Cardiac muscle cell (in vitro differentiated cells and primary cell): ENCODE measurements at places on chromosomes 1 and 21. TPM values are rescaled to one million over a fixed set of nuclear protein-coding genes. Genes with fewer than 3 reads are reported as not detected.

GRCh38 chr1:51719146-51719545 lies 102.3 kb downstream of the OSBPL9 start:
- H3K36me3 ChIP-seq: no peaks in the 10 kb centered on the region
- no peak for DNase-seq
- no peak overlapping the region for H3K27ac ChIP-seq
- no peaks in the 10 kb centered on the region for H3K4me1 ChIP-seq
- no peak overlapping the region for H3K4me3 ChIP-seq

DNA sequence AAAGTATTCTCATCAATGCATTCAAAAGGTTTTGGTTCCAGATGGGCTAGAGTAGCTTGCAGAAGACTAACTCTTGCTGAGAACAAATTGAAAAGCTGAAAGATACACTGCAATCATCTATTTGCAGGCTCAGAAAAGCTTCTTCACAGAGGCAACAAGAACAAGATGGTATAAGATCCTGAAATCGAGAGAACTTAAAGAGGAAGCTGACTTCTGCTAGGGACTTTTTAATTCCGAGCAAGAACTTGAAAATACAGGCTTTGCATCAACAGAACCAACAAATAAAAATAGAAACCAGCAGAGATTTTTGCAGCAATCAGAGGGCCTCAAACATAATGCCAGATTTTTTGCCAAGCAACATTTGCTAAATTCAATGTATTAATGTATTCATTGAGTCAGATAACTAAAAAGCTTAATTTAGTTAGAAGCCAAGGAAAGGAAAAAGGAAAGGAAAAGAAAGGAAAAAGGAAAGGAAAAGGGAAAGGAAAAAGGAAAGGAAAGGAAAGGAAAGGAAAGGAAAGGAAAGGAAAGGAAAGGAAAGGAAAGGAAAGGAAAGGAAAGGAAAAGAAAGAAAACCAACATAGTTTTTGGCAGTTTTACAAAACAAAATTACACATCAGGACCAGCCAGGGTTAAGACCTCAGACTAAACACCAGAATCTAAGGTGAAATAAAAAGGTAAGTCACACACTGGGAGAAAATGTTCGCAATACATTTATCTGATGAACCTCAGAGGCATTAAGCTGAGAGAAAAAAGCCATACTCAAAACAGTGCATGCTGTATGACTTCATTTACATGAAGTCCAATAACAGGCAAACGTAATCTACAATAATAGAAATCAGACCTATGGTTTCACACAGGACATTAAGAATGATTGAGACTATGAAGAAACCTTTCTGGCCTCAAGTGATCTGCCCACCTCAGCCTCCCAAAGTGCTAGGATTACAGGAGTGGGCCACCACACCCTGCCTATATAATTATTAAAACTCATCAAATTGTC lies 42.6 kb downstream of the FAF1 start:
- no peaks in the 10 kb centered on the region for H3K4me1 ChIP-seq
- no peak overlapping the region for H3K27ac ChIP-seq
- no peaks in the 10 kb centered on the region for H3K27me3 ChIP-seq
- H3K36me3 ChIP-seq: no peaks in the 10 kb centered on the region

- H3K27ac ChIP-seq: no peak overlapping the region
- H3K4me3 ChIP-seq: no peak overlapping the region
- no peaks in the 10 kb centered on the region for H3K27me3 ChIP-seq
- no peaks in the 10 kb centered on the region for H3K36me3 ChIP-seq
- no peak for DNase-seq
- H3K4me1 ChIP-seq: no peaks in the 10 kb centered on the region
Observed at GRCh38 chr1:184533915-184534314, 147.1 kb downstream of the C1orf21 start.

DNA sequence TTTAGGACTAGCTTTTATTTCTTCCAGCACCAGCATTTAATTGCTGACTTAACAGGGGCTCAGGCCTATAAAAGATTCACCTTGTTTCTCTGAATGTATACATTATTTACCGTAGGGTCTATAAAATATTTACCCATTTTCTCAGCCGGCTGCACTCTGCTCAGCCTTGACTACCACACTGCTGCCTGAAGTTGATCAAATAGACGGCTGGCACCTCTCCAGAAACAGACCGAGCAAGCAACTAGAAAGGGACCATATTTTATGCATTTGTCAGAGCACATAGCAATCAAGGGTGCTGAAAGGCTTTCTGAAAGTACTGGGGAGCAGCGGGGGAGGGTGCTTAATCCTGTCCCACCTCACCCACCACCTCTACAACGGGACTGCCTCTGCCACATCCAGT lies 64.7 kb upstream of the FGGY start:
- H3K4me1 ChIP-seq: no peaks in the 10 kb centered on the region
- no peaks in the 10 kb centered on the region for H3K27me3 ChIP-seq
- peak; percentile 39 for DNase-seq
- no peak overlapping the region for H3K27ac ChIP-seq
- no peaks in the 10 kb centered on the region for H3K36me3 ChIP-seq

GRCh38 chr1:208910161-208910560 lies 666.0 kb upstream of the PLXNA2 start:
- no peak overlapping the region for H3K4me3 ChIP-seq
- H3K4me1 ChIP-seq: no peaks in the 10 kb centered on the region
- DNase-seq: no peak
- no peaks in the 10 kb centered on the region for H3K36me3 ChIP-seq
- H3K27ac ChIP-seq: no peak overlapping the region

DNA sequence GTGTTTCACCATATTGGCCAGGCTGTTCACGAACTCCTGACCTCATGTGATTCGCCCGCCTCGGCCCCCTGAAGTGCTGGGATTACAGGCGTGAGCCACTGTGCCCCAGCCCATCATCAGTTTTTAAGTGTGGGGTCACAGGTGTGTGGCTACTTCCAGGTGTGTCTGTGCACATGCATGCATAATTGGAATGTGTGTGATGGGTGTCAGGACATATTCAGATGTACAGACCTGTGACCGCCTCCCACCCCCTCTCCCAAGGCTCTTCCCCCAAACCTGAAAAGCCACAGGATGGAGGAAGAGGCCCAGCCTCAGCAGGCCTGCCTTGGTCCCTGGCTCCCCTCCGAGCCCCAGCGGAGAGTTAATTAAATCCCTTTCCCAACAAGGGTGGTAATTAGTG lies 37.3 kb upstream of the CSF3R start:
- no peak for DNase-seq
- no peak overlapping the region for H3K27ac ChIP-seq
- H3K27me3 ChIP-seq: no peaks in the 10 kb centered on the region
- H3K4me3 ChIP-seq: no peak overlapping the region
- no peaks in the 10 kb centered on the region for H3K4me1 ChIP-seq

GRCh38 chr1:183315991-183316758 lies 102.0 kb downstream of the NMNAT2 start:
- no peak overlapping the region for H3K4me3 ChIP-seq
- H3K27me3 ChIP-seq: no peaks in the 10 kb centered on the region
- no peak for DNase-seq
- H3K36me3 ChIP-seq: no peaks in the 10 kb centered on the region
- no peak overlapping the region for H3K27ac ChIP-seq

DNA sequence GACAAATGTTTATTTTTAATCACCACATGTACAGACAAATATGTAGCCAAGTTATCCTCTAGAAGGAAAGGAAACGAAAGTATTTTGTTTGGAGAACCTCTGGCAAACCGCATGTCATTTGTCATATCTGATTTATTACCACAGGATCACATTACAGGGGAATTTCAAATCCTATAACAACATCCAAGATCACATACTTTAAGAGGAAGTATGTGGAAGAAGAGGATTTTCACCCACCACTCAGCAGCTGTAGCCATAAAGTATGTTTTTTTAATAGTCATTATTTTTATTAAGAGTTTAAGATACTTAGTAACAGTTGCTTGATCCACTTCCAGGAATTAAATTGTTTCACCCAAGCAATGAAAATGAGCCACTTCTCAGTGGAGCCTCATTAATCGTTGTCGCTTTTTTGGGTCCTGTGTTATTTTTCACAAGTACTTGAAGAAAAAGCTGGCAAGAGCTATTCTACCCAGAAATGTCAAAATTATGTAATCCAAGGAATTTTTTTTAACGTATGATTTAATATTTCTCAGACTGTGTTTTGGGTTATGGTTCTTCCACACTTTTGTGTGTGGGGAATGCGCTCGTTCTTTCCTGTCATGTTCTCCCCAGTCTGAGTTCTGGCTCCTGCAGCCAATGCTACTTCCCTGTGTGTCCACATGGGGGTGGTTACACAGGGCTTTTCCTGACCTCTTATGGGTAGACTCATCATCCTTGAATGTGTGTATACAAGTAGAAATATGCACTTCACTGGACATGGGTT lies 6.9 kb downstream of the SERTAD4 start:
- no peaks in the 10 kb centered on the region for H3K36me3 ChIP-seq
- H3K4me3 ChIP-seq: no peak overlapping the region
- no peaks in the 10 kb centered on the region for H3K4me1 ChIP-seq
- H3K27me3 ChIP-seq: peaks cover 25% of the 10 kb centered on the region
- peak; percentile 84 for DNase-seq

DNA sequence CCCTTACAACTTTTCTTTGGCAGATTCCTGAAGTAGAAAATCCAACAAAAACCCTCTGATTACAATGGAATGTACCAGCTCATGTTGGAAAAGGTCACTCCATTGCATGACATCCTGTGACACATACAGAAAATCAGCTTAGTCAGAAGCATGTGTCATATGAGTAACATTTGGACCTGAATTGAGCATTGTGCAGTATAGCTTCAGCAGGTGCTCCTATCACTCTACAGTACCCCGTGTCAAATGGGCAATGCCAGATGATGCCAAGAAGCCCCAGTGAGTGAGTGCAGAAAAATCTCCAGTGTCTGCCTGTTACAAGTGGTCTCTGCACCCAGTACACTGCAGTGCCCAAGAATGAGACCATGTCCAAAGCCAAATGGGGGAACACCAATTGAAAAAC lies 129.7 kb upstream of the RUNX1 start:
- peaks cover 13% of the 10 kb centered on the region for H3K27me3 ChIP-seq
- no peak for DNase-seq
- no peaks in the 10 kb centered on the region for H3K4me1 ChIP-seq
- H3K27ac ChIP-seq: no peak overlapping the region

- H3K4me1 ChIP-seq: peaks cover 6% of the 10 kb centered on the region
- H3K27me3 ChIP-seq: peaks cover 55% of the 10 kb centered on the region
- no peaks in the 10 kb centered on the region for H3K36me3 ChIP-seq
- no peak overlapping the region for H3K4me3 ChIP-seq
- no peak overlapping the region for H3K27ac ChIP-seq
- no peak for DNase-seq
Observed at GRCh38 chr21:35015435-35016024, 33.6 kb downstream of the RUNX1 start.

DNA sequence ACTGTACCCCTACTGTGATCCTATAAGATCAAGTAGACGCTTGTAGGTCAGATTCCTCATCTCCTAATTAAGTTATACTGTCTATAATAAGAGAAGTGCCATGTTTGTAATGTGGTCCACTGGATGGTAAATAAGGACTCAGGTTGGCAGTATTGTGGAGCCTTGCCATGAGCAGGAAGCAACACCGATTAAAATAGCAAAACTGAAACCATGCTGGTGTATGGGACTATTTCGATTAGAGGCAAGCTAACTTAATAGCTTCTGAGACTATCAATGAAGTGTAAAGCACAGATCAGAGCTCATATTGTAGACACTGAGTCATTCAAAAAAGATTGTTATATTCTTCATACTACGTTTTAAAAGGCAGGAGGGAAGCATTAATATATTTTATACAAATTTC lies 348.8 kb downstream of the HHAT start:
- no peak overlapping the region for H3K4me3 ChIP-seq
- no peaks in the 10 kb centered on the region for H3K27me3 ChIP-seq
- DNase-seq: no peak
- H3K27ac ChIP-seq: no peak overlapping the region
- H3K36me3 ChIP-seq: no peaks in the 10 kb centered on the region
- H3K4me1 ChIP-seq: peaks cover 6% of the 10 kb centered on the region

- H3K36me3 ChIP-seq: no peaks in the 10 kb centered on the region
- DNase-seq: no peak
- no peak overlapping the region for H3K4me3 ChIP-seq
- H3K27ac ChIP-seq: no peak overlapping the region
Observed at GRCh38 chr1:202835548-202836072, 24.9 kb downstream of the PCAT6 start.

- H3K36me3 ChIP-seq: no peaks in the 10 kb centered on the region
- peaks cover 32% of the 10 kb centered on the region for H3K4me1 ChIP-seq
- H3K27ac ChIP-seq: peak overlapping the region; percentile 78
- H3K27me3 ChIP-seq: no peaks in the 10 kb centered on the region
- H3K4me3 ChIP-seq: no peak overlapping the region
Observed at GRCh38 chr1:41500378-41500777, 15.9 kb upstream of the EDN2 start.

DNA sequence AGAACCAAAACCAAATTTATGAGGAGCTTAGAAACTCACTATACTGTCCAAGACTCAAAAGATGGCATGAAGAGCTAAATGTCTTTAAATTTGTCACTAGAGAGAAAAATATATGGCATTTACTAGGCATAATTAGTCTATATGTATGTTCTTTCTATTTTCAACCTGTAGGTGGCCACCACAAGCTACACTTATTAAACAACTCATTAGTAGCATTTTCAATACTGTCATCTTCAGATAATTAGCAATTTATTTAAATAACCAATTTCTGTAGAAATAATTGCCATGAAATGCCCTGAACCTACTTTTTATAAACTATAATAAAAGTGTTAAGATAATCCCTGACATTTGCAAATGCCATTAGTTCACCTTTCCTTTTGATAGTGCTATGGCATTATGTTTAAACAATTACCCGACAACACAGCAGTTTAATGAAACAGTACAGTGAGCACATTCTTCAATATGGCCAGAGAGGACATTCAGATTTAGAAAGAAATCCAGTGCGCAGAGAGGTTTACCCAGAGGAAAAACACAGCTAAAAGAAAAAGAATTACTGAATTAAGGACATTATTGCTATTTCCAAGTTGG lies 522.5 kb downstream of the PTBP2 start:
- no peaks in the 10 kb centered on the region for H3K36me3 ChIP-seq
- no peak overlapping the region for H3K27ac ChIP-seq
- no peak overlapping the region for H3K4me3 ChIP-seq

Gene NLRP3
- total RNA-seq: 0.39 and 1.5 TPM in 2 replicates

Gene DCST2
- 4.3 and 5.4 TPM in 2 replicates for total RNA-seq

Gene ATAD3C
- 0.21 and 0.28 TPM in 2 replicates for total RNA-seq

Gene PHLDA3
- total RNA-seq: 54.4 and 61.5 TPM in 2 replicates

Gene KCNH1
- total RNA-seq: 0.18 and 0.54 TPM in 2 replicates
